Stimulated activated CD8-positive, alpha-beta memory T cell treated with anti-CD3 and anti-CD28 coated beads, Interleukin-7, amount 100 ng/mL, for 1 hour (primary cell): ENCODE measurements at places on chromosomes 2 and 18.
A peak's percentile ranks its signal among the peaks of the same experiment; 100 is the strongest.

DNA sequence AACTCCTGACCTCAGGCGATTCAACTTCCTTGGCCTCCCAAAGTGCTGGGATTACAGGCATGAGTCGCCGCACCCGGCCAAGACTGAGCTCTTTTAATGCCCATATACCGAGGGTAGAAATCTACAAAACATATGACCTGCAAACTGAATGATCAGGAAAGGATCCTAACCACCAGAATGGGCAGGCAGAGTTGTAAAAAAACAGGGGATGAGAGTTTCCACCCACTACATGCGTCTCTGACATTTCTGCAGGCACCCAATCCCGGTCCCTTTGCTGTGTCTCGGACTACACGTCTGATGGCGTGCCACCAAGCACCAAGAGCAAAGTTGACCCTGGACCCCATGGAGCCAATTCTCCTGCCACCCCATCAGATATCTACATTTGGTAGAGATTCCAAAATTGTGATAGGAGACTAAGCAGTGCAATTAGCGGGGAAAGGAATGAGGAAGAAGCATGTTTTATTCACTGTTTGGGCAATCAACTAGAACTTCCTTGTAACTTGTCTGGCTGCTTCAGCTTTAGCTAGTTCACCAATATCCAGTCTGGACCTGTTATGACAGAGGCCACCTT lies 74.1 kb downstream of the ATP8B1 start:
- no peak for DNase-seq

GRCh38 chr2:61700464-61700863 lies 153.4 kb downstream of the FAM161A start:
- no peak for DNase-seq

DNA sequence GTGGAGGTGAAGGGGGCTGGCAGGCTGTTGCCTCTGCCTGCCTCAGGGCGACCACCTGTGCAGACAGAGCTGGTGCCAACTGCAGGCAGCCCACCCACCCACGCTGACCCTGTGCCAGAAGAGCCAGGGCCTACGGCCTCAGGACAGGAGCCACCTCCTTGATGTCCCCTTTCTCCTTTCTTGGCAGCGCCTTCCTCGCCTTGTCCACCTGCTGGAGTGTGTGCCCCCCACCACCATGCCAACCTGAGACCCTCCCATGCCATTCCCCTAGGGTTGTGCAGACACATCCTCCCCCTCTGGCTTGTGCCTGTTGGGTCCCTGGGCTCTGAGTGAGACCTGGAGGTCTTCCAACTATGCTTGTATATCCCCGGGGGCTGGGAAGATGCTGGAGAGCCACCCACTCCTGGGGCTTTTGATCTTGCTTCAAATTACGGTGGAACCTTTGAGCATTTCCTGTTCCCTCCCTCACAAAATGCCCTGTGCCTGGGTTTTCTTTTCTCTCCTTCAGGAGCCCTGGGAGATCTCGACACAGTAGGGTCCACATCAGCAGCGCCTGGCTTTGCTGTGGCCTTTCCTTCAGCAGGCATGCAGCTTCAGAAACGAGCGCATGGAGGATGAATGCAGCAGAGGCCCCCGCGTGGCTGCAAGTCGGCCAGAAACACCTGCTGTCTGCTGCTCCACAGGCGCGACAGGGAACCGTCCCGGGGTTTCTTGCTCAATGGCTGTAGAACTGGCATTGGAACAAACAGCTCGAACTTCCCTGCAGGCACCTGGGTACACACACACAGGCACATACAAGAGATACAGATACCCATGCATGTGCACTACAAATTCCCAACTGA lies 65.9 kb upstream of the SH3RF3 start:
- DNase-seq, result no peak

GRCh38 chr2:190318931-190319554 lies 583 bp downstream of the HIBCH start:
- peak; percentile 1 for DNase-seq

GRCh38 chr2:101623031-101623521 lies 74.4 kb upstream of the MAP4K4 start:
- no peak for DNase-seq

DNA sequence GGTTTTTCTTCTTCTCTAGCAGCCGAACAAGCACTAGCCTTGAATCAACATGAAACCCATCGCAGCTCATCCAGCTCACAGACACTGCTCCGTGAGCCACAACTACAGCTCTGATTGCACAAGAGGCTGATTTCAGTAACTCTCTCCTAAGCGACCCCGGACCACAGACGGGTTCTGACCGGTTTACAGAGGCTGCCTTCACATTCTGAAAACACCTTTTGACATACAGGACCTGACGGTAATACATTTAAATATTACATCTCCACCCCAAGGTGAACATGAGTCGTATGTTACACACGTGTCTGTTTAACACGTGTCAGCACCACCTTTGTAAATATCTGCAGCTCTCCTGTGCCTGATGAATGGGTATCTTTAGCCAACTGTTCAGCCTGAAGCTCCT lies 120.7 kb downstream of the TMEM18 start:
- no peak for DNase-seq

GRCh38 chr2:70655786-70656185 lies 102.2 kb upstream of the TGFA start:
- DNase-seq, result no peak

- no peak for DNase-seq
Observed at GRCh38 chr2:120630031-120630701, 105.5 kb upstream of the GLI2 start.

DNA sequence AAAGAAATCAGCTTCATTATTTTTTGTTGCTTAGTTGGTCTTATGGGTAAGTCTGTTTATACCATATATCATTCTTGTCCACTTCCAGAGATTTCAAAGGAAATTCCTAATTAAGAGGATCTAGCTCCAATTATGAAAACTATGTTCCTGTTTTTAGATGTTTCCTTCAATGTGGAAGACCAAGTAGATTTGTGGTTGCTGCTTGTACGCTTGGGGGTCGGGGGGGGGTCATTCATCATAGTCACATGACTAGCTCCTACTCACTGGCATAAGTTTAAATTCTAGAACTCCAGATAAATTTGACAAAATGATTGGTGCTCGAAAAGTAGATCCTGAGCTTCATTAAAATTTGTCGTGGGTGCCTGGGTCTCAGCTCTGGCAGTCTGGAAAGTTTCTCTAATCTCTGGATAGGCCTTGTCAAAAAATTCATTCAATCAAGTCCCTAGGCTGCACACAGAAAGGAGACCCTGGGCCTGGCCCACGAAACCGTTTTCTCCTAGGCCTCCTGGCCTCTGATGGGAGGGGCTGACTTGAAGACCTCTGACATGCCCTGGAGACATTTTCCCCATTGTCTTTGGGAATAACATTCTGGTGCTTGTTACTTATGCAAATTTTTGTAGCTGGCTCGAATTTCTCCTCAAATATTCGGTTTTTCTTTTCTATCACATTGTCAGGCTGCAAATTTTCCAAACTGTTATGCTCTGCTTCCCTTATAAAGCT lies 62.5 kb downstream of the MEP1B start:
- no peak for DNase-seq

DNA sequence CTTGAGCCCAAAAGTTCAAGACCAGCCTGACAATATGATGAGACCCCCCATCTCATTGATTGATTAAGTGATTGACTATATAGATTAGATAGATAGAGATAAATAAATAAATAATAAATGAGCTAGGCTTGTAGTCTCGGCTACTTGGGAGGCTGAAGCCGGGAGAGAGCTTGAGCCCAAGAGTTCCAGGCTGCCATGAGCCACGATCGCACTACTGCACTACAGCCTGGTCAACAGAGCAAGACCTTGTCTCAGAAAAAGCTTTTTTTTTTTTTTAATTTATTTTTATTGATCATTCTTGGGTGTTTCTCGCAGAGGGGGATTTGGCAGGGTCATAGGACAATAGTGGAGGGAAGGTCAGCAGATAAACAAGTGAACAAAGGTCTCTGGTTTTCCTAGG lies 12.4 kb downstream of the EIPR1 start:
- DNase-seq, result no peak

DNA sequence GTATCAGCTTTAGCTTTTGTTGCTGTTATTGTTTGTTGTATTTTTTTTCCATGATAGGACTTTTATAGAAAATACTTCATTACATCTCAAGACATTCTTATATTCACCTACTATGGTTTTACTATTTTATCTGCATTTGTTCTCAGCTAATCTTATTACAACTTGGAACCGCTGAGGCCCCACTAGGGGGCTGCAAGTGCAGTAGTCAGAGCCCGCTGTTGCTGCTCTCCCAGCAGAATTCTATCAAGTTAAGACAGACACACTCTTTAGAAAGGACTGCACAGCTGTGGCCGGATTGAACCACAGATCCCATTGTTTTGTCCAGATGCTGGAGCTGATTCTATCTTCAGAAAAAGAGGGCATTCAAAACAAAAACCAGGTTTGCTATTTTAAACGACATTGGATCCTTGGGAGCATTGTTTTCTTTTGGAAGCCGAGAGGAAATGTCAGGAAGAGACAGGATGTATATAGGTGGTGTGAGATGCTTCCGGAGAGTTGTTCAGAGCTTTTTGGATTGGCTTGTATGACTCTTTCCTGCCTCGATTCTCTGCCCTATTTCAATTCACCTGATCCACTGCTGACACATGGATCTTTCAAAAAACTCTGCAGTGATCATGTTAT lies 105.7 kb upstream of the GAREM1 start:
- DNase-seq, result no peak

GRCh38 chr2:58539973-58540372 lies 298.8 kb upstream of the FANCL start:
- DNase-seq, result no peak

DNA sequence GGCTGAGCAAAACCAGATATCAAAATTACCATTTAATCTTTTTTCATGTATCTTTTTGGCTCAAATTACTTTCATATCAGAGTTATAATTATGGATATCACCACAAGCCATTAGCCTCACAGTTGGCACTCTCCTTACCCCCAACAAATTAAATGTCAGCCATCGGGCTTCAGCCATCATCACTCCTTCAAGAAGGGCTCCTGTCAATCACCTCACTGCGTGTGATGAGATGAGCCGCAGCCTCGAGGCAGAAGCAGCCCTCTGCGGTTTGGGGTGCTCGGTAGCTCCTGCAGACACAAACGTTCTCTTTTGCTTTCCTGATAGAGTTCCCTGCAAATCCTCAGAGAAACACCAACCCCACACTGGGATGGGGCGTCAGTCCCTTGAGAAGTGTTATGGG lies 94.1 kb downstream of the DNER start:
- DNase-seq, result no peak
